ENCODE measurements at places on chromosomes 4 and X.

DNA sequence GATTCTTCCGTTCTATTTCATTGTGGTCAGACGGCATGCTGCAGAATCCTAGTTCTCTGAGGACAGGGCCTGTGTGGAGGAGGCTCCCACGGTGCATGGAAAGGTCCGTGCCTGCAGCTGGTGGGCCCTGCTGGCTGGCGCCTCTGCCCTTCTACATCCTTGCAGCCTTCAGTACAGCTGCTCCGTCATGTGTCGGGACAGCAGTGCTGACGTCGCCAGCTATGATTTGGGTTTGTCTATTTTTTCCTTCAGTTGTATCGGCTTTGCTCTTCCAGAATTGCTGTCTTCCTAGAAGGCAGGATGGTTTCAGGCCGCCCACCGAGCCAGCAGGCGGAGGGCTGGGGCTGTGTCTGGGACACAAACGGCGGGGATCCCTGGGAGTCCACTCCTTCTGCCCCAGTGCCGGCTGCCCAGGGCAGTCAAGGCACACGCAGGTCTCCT lies 32.1 kb upstream of the CPLX1 start:
- no peak for DNase-seq

- no peak for DNase-seq
Measured at GRCh38 chr4:64625438-64625837, 216.2 kb upstream of the TECRL start.

DNA sequence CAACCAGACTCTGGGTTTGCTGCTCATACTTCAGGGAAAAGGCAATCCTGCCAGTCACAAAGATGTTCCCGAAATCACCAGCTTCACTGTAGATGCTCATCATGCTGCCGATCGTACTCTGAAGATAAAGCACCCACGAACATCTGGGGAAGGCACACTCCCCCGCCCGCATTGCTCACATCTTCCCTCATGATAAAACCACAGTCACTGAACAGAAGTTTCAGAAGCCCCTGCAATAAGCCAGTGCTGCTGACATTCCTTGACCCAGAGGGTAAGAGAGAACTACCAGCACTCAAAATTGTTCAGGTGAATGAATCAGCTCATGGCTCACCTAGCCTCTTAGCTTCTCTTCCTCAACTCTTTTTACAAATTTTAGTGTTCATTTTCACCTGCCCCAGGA lies 43.1 kb downstream of the SRPX2 start:
- no peak for DNase-seq

- no peak for DNase-seq
Measured at GRCh38 chr4:54840430-54840829, 182.7 kb downstream of the KIT start.

- peak; percentile 7 for DNase-seq
Measured at GRCh38 chrX:15336023-15336413, 695 bp upstream of the PIGA start.

Measured in stimulated activated CD4-positive, alpha-beta T cell treated with anti-CD3 and anti-CD28 coated beads, Interleukin-2, amount 100 ng/mL, for 48 hours (primary cell).